Spinal cord (tissue), 10 donors: ENCODE measurements at places on chromosomes 4 and X. TPM values are rescaled to one million over a fixed set of nuclear protein-coding genes. Genes with fewer than 3 reads are reported as not detected.

The TAB3 gene
- 19.0 TPM for total RNA-seq

The NONO gene
- total RNA-seq, result 435 TPM

The MAGED4B gene
- total RNA-seq, result 66.7 TPM

The JAKMIP1 gene
- 13.5 TPM for total RNA-seq

The PPP1R2C gene
- total RNA-seq, result not detected

The VSIG4 gene
- total RNA-seq, result 29.8 TPM

The CT47B1 gene
- total RNA-seq, result not detected

The LRRC66 gene
- total RNA-seq, result 0.88 TPM

The SLC4A4 gene
- total RNA-seq, result 107 TPM

The GATA1 gene
- total RNA-seq, result 0.59 TPM

The GAGE12E gene
- total RNA-seq, result not detected

The BTK gene
- 4.1 TPM for total RNA-seq

The EPGN gene
- 14.2 TPM for total RNA-seq

The PCDH10 gene
- 21.6 TPM for total RNA-seq

The PABPC4L gene
- 3.9 TPM for total RNA-seq

The SMARCA1 gene
- 77.5 TPM for total RNA-seq

The SPON2 gene
- total RNA-seq, result 29.5 TPM

The TIGD4 gene
- total RNA-seq, result 3.3 TPM

The PLXNB3 gene
- total RNA-seq, result 21.7 TPM

The CPE gene
- 500 TPM for total RNA-seq

The LEF1 gene
- total RNA-seq, result 18.3 TPM

The TMPRSS11F gene
- not detected for total RNA-seq
